ENCODE measurements at places on chromosomes 1 and 21.

DNA sequence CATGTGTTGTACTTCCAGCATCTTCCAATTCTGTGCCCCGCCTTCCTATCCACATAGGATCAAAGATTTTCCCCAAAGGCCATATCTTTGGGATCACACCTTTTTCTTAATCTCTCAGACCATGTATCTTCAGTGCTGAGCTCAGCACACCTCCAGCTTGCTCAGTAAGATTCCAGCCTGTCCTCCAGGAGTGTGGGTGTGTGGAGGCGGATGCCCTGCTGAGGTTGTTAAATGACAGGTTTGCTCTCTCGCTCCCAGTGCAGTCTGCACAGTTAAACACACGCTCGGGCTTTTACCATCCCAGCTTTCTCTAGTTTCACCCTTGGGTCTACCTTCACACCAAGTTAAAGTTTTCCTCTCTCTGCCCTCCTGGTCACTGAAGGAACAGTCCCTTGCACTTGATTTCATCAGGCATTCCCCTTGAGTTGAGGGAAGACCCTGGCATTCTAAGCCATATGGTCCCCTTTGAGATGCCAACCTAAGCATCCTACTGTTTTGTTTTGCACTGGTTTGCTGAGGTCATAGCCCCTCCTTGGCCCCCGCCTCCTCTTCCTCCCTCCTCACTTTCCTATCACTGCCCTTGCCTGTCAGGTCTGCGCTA lies 13.7 kb downstream of the MYOG start:
- DNase-seq, result no peak

DNA sequence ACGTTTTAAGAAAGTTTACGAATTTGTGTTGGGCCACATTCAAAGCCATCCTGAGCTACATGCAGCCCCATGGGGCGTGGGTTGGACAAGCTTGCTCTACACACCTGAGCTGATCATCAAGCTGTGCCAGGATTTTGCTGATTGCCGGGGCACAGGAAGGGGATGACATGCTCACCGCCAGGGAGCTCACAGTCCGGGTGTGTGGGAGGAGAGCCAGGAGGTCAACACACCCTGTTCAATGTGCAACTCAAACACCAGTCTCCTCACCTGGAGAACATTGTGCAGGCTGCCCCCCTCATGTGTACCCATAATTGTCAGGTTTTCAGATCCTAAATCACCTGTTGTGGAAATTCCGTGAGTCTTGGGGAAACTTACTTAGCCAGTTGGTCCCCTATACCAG lies 969 bp downstream of the CYP4A11 start:
- DNase-seq, result no peak

DNA sequence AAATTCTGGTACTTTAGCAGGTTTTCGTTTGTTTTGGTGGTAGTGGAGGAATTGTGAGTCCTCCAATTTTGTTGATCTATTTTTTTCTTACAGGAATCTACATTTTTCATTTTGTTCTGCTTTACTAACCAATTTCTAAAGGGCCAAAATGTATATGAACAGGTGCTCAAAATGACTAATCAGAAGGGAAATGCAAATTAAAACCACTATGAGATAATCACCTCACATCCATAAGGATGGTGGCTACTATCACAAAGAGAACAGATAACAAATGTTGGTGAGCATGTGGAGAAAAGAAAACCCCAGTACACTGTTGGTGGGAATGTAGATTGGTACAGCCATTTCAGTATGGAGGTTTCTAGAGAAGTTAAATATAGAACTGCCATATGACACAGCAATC lies 134.2 kb downstream of the LMO4 start:
- DNase-seq, result no peak

- no peak for DNase-seq
These were observed 145.5 kb downstream of the TIAM1 start for GRCh38 chr21:31198575-31198974.

DNA sequence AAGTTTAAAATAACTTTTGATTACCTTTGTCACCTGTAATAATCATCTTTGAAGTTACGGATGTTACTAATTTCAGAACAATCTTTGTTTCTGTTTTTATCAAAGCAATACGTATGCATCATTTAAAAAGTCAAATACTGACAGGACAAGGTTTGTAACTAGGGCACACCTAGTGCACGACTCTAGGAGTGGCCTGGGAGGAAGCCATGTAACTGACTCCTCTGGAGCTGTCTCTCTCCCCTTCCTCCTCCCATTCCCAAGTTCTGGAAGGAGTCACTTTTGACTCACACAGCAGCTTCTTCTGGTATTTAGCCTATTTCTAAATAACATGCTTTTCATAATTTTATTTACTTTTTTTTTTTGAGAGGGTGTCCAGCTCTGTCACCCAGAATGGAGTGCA lies 11.8 kb upstream of the RAP1GAP start:
- no peak for DNase-seq

- no peak for DNase-seq
These were observed 11.8 kb downstream of the C1orf115 start for GRCh38 chr1:220701974-220702373.

DNA sequence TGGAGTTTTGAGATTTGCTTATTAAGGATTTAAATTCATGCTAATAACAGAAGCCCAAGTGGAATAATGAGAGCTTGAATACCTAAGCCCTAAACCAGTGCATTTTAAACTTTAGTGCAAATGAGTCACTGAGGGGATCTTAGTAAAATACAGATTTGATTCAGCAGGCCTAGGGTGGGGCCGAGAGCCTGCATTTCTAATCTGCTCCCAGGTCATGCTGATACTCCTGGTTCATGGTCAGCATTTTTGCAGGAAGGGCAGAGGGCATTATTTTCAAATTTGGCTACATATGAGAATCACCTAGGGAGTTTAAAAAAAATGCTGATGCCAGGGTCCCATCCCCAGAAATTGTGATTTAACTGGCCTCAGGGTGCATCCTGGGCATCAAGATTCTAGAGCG lies 39.3 kb downstream of the DNTTIP2 start:
- DNase-seq, result no peak

- DNase-seq, result no peak
These were observed 16.6 kb upstream of the CD55 start for GRCh38 chr1:207304710-207305488.

DNA sequence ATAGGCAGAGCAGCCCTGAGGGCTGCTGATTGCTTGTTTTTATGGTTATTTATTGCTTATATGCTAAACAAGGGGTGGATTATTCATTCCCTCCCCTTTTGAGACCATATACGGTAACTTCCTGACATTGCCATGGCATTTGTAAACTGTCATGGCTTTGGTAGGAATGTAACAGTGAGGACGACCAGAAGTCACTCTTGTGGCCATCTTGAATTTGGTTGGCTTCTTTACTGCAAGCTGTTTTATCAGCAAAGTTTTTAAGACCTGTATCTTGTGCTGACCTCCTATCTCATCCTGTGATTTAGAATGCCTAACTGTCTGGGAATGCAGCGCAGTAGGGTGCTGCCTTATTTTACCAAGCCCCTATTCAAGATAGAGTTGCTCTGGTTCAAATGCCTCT lies 531.8 kb upstream of the PRMT6 start:
- DNase-seq, result no peak

- no peak for DNase-seq
These were observed 115.5 kb downstream of the ACBD6 start for GRCh38 chr1:180386745-180387367.

GRCh38 chr21:42193131-42193671 lies 25.7 kb upstream of the ABCG1 start:
- no peak for DNase-seq

DNA sequence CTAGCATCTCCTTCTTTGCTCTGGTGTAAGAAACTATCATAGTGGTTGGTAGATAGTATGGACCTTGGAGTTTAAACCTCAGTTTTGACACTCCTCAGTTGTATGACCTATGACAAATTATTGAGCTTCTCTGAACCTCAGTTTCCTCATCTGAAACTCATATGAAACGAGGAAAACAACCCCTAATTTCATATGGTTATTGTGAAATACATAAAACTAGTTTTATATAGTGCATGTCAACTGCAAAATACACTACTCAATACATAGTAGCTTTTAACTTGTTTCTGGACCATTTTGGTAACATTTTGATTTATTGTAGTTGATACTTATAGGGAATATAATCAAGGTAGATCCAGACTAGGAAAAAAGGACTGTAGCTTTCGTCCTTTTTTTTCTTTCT lies 32.9 kb downstream of the CLIC4 start:
- no peak for DNase-seq

- DNase-seq, result peak; percentile 85
These were observed 68.4 kb downstream of the LUZP1 start for GRCh38 chr1:23100074-23100748.

GRCh38 chr1:59900640-59901039 lies 25.9 kb downstream of the CYP2J2 start:
- DNase-seq, result no peak

GRCh38 chr1:206663832-206664652 lies 20.7 kb upstream of the MAPKAPK2 start:
- DNase-seq, result peak; percentile 19

- DNase-seq, result no peak
These were observed 13.2 kb downstream of the RXFP4 start for GRCh38 chr1:155954645-155955044.
